ENCODE measurements at places on chromosomes 16 and 17.

- no peak for DNase-seq
Observed at GRCh38 chr17:65994679-65995078, 197.3 kb downstream of the CEP112 start.

DNA sequence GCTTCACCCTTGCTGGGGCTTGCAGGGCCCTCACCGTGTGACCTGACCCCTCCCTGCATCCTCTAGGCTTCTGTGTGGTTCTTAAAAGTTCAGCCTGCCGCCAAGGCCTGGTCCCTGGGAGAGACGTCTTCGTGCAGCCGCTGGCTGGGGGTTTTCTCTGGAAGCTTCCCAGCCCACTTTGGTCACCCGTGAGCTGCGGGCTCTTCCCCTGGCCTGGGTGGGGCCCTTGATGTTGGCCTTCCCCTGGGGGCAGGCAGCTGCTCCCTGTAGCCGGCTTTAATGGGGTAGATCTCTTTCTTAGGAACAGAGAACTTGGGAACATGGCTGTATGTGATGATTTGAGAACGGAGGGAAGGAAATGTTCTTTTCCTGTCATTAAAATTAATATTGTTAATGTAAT lies 32.7 kb downstream of the ZNF750 start:
- DNase-seq, result no peak

GRCh38 chr17:73947281-73947965 lies 256.1 kb upstream of the RPL38 start:
- no peak for DNase-seq

GRCh38 chr16:65306300-65306699 lies 184.4 kb upstream of the CDH11 start:
- DNase-seq, result no peak

DNA sequence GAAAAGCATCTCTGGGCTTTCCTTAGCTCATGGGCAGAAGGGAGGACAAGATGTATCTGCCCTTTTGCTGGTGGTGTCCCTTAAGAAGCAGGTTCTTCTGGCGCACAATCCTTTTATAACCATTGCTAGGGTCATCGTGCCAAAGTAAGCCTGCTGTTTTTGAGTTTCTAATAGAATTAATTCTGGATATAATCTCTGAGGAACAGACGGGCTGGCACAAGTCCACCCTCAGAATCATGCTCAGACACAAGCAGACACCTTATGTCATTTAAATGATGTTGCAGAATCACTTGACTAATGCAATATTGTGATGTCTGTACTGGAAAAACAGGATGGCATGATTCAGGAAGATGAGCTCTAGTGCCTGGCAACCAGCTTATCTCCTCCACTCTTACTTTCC lies 18.8 kb upstream of the MMD start:
- no peak for DNase-seq

GRCh38 chr17:40956401-40957254 lies 10.1 kb downstream of the KRT39 start:
- no peak for DNase-seq

DNA sequence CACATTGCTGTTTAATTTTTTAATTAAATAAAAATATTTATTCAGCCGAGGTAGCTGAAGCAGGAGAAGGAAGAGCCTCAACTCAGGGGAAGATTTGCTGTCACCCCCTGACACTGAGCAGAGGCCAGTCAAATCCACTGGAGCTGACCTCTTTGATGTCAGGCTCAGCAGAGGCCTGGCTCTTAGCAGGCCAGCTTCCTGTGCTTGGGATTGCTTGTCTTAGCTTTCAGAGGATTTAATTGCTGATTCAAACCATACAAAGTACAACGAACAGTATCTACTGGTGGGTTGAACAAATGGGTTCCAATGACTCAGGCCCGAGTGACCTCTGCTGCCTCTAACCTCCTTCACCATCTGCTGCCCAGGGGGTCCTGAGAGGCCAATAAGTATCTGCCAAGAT lies 417.0 kb upstream of the HSBP1 start:
- DNase-seq, result no peak

DNA sequence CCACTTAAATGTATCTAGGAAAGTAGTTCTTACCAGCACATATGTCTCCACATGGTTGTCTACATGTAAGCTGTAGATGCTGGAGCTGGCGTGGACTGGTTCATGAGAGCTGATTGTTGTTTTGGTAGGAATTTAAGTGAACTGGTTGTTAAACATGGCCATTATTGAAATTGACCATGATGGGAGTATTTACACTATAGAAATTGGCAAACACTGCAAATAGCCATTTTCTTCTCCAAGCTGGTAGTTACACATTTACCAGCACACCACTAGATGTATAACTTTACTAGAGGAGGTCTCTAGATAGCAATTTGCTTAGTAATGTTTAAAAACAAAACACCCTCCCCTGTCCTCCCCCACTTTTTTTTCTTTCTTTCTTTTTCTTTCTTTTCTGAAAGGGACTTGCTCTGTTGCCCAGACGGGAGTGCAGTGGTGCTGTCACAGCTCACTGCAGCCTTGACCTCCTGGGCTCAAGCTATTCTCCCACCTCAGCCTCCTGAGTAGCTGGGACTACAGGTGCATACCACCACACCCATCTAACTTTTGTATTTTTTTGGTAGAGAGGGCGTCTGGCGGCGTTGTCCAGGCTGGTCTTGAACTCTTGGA lies 24.2 kb downstream of the IGSF6 start:
- no peak for DNase-seq

DNA sequence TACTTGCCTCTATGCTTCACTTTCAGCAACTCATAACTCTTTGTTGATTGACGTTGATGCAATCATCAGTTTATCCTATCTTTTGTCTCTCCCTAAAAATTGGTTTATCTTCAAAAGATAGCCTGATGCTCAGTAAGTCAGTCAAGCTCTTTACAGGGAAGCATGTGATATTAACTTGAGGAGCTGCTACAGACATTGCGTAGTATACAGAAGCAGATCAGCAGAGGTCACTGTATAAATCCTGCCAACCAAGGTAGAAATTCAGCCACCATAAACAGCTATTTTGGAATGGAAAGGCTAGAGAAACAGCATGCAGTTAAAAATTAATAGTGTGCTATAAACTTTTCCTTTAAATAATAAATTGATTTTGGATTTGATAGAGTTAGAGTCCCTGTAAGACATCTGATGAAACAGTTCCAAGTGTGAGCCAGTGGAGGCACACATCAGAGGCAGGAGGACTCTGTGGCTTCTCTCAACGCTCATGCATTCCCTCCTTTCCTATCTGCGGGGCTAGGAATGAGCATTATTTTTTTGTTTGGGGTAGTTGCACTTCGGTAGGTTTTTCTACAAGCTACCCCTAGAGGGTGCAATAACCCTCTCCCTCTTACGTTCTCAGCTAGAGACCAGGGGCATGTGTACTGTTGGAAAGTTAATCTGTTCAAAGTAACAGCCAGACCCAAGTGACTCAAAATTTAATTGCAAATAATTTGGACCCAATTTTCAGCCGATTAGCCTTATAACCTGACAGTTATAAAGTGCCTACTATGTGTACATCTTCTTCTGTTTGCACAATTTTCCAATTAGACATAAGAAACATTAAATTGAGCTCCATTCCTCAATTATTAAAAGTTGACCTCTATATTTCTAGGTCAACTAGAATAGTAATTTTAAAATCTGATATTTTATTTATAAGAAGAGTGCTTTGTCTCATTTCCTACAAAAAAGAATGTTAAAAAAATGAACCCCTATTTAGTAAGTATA lies 647.7 kb upstream of the SOX9 start:
- DNase-seq, result no peak

- no peak for DNase-seq
Observed at GRCh38 chr17:74643826-74644225, 20.3 kb upstream of the CD300E start.

DNA sequence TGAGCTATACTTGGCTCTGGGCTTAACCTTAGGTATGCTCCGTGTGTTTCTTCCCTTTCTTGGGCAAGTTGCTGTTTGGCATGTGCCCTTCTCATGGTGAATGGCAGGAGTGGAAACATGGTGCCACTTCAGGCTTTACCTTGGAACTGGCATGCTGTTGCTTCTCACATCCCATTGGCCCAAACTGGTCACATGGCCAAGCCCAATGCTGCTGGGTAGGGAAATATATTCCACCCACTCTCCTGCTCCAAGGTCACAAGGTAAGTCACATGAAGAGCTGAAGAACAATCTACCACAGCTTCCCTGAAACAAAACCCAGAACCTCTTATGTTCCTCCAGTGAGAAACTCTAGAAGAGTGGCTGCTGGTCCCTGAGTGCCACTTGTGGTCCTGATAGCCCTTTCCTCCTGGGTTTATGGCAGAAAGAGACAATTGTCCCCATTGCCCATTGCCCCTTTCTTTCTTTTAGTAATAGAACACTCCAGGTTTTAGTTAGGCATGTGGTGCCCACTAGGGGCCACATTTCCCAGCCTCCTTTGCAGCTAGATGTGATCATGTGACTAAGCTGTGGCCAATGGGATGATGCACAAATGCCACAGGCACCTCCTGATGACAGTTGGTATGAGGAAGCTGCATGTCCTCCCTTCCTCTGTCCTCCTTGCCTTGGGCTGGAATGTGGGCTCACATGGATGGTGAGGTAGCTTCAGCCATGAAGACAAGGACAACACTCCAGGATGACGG lies 50.3 kb downstream of the MEOX1 start:
- no peak for DNase-seq

DNA sequence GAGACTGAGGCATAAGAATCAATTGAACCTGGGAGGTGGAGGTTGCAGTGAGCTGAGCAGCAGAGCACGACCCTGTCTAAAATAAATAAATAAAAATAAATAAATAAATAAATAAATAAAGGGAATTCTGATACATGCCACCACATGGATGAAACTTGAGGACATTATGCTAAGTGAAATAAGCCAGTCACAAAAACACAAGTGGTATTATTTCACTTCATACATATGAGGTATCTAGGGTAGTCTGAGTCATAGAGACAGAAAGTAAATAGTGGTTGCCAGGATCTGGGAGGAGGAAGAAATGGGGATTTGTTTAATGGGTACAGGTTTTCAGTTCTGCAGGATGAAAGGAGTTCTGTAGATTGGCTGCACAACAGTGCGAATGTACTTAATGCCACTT lies 16.3 kb downstream of the PIPOX start:
- no peak for DNase-seq

DNA sequence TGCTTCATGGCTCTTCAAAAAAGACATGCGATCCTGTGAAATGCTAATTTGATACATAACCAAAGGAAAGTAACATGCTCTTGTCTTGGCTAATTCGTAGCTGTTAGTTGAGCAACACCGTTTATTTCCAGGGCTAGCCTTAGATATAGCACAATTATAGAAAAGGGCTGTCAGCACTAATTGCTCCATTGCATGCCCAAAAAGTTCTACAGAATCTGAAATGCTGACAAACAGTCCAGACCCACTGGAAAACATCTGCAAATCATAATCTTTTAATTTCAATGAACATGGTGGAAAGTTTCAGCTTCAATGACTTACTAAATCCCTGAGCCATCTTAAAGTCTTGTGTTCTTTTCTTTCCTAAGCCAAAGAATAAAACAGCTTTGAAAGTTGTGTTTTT lies 42.9 kb upstream of the NUDT7 start:
- no peak for DNase-seq

Measured in stimulated activated CD4-positive, alpha-beta T cell treated with anti-CD3 and anti-CD28 coated beads, Interleukin-4, amount 100 ng/mL, for 48 hours (primary cell).